ENCODE measurements at places on chromosomes 3 and 15.
A peak's percentile ranks its signal among the peaks of the same experiment; 100 is the strongest.

- no peaks in the 10 kb centered on the region for H3K4me1 ChIP-seq
- no peak for DNase-seq
- no peaks in the 10 kb centered on the region for H3K36me3 ChIP-seq
- H3K27me3 ChIP-seq, result no peaks in the 10 kb centered on the region
These were observed 134.2 kb upstream of the RAD18 start for GRCh38 chr3:9097495-9097894.

DNA sequence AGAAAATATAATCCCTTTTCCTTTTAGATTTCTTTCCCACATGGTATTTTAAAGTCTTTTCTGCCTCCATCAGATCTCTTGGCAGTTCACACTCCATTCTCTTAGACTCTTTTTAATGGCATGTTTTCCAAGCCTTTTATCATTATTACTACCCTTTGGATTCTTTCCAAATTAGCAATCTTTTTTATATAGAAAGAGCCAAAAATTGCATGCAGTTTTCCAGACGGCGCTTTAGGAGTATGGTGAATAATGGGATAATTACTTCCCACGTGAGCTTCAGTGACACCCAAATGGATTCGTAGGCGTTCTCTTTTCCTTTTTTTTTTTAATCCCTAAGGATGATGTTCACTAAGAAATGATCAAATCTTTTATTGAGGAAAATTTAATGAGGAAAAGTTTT lies 354.8 kb upstream of the DNAJC19 start:
- H3K27me3 ChIP-seq, result no peaks in the 10 kb centered on the region
- H3K4me3 ChIP-seq, result no peak overlapping the region
- DNase-seq, result no peak
- H3K4me1 ChIP-seq, result no peaks in the 10 kb centered on the region
- no peaks in the 10 kb centered on the region for H3K36me3 ChIP-seq

DNA sequence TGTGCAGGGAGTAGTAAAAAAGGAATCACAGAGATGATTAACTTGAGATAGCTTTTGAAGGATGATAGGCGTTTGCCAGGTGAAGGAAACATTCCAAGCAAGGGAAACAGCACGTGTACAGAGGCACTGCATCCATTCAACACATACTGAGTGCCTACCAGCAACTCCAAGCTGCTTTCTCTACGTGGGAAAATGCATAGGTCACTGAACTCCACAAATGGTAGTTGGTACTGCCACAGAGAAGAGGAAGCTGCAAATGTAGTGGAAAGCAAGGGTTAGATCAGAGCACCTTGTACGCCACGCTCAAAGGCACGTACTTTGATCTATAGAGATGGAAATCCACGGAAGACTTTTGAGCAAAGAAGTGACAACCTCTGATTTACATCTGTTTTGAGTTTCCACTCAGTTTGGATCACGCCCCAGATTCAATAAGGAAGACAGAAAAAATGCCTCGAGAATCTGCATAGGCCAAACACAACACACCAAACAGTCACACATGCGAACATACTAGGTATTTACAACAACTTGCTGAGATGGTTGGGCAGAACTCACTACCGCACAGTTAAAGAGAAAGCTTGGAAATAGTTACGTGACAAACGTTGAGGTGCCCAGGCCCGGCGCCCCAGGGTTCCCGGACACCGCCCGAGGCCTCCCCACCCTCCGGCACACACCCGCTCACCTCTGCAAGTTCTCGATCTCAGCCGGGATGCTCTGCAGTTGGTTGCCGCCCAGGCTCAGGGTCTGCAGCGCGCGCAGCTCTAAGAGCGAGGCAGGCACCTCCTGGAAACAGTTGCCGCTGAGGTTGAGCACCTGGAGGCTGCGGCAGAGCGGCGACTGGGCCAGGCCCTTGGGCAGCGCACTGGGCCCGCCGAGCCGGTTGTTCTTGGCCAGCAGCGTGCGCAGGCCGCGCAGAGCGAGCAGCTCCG lies 826 bp downstream of the LRRC58 start:
- H3K27ac ChIP-seq, result peak overlapping the region; percentile 94
- H3K4me3 ChIP-seq, result peak overlapping the region; percentile 89
- DNase-seq, result no peak
- no peaks in the 10 kb centered on the region for H3K27me3 ChIP-seq

GRCh38 chr3:65478551-65479500 lies 559.9 kb downstream of the MAGI1 start:
- no peaks in the 10 kb centered on the region for H3K27me3 ChIP-seq
- H3K36me3 ChIP-seq, result no peaks in the 10 kb centered on the region
- H3K27ac ChIP-seq, result no peak overlapping the region
- no peak for DNase-seq
- peaks cover 20% of the 10 kb centered on the region for H3K4me1 ChIP-seq
- no peak overlapping the region for H3K4me3 ChIP-seq

DNA sequence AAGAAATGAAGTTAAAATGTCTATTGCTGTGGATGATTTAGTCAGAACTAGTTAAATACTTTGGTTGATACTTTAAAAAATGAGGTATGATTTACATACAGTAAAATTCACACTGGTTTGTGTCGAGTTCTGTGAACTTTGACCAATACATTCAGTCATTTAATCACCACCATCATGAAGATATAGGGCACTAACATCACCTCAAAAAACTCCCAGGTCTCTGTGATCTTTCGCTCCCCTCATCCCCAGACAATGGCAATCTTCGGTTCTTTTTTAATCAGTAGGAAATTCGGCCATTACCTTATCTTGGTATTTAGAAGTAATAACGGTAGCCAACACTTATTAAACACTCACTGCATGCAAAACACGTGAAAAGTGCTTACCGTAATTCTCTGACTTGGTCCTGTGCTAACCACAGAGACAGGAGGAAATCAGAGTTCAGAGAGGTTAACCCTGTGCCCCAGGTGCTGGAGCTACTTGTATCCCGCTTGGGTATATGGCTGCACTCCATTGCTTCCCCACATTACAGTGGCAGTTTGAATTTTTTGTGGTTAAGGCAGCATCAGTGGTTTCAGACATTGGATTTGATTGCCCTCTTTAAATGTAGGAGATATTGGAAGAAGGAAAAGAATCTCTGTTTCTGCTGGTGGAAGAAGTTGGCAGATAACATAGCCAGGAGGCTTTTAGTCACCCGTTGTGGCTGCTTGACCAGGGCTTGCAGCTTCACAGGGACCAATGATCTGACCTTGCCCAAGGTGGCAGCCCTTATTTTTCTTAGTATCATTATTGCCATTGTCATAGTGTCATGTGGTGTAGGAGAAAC lies 4.2 kb downstream of the PLCL2 start:
- H3K27ac ChIP-seq, result peak overlapping the region; percentile 51
- H3K4me3 ChIP-seq, result peak overlapping the region; percentile 37
- H3K4me1 ChIP-seq, result peaks cover 78% of the 10 kb centered on the region
- no peaks in the 10 kb centered on the region for H3K36me3 ChIP-seq
- DNase-seq, result no peak

DNA sequence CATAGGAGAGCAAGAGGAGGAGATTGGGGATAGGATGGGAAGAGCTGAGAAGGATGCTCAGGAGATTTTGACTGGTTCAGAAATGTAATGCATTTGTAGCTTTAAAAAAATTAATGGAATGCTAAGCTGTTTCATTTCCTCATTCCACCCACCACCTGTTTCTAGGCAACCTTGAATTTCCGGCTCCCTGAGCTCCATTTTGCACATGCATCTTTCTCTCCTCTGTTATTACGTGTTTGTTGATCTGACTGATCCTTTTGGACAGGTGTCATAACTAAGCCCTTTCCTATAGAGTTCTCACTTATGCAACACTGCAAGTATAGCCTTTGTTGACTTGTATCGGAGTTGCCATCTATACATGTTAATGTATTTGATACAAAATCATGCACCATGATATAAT lies 4.3 kb downstream of the TMPRSS7 start:
- no peaks in the 10 kb centered on the region for H3K36me3 ChIP-seq
- no peaks in the 10 kb centered on the region for H3K27me3 ChIP-seq
- no peak overlapping the region for H3K27ac ChIP-seq

DNA sequence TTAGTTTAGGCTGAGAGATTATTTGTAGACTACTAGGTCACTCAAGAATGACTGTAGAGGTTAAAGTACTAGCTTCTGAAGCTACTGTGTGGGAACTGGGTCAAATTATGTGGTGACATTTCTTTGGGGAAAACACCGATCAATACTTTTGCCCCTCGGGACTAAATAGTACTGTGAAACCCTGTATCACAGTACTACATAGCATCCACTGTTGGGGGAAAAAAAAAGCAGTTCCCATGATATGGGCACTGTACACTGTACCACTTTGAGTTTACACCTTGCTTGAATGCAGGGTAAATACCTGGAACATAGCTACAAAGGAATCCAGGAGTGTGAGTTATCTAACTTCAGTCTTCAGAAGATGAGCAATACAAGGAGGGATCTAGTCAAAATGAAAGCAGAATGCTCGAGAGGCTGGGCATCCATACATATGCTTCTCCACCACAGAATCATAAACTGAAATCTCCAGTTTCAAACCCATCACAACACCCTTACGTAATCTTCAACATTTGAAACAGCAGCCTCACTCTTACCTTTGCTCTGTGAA lies 311.4 kb downstream of the UNC13C start:
- H3K27ac ChIP-seq, result no peak overlapping the region
- no peaks in the 10 kb centered on the region for H3K36me3 ChIP-seq
- no peak overlapping the region for H3K4me3 ChIP-seq
- H3K27me3 ChIP-seq, result no peaks in the 10 kb centered on the region
- H3K4me1 ChIP-seq, result no peaks in the 10 kb centered on the region

DNA sequence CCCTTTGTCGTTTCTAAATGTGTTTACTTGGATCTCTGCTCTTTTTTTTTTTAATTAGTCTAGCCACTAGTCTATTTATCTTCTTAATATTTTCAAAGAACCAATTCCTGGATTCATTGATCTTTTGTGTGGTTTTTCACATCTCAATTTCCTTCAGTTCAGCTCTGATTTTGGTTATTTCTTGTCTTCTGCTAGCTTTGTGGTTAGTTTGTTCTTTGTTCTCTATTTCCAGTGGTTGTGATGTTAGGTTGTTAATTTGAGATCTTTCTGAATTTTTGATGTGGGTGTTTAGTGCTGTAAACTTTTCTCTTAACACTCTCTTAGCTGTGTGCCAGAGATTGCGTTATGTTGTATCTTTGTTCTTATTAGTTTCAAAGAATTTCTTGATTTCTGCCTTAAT lies 446.1 kb downstream of the CNTN4 start:
- H3K27me3 ChIP-seq, result no peaks in the 10 kb centered on the region
- no peak overlapping the region for H3K4me3 ChIP-seq
- no peaks in the 10 kb centered on the region for H3K4me1 ChIP-seq
- no peaks in the 10 kb centered on the region for H3K36me3 ChIP-seq

GRCh38 chr3:5292512-5292911 lies 105.0 kb downstream of the EDEM1 start:
- H3K4me1 ChIP-seq, result no peaks in the 10 kb centered on the region
- H3K36me3 ChIP-seq, result no peaks in the 10 kb centered on the region
- no peak for DNase-seq
- H3K4me3 ChIP-seq, result no peak overlapping the region
- peaks cover 2% of the 10 kb centered on the region for H3K27me3 ChIP-seq

DNA sequence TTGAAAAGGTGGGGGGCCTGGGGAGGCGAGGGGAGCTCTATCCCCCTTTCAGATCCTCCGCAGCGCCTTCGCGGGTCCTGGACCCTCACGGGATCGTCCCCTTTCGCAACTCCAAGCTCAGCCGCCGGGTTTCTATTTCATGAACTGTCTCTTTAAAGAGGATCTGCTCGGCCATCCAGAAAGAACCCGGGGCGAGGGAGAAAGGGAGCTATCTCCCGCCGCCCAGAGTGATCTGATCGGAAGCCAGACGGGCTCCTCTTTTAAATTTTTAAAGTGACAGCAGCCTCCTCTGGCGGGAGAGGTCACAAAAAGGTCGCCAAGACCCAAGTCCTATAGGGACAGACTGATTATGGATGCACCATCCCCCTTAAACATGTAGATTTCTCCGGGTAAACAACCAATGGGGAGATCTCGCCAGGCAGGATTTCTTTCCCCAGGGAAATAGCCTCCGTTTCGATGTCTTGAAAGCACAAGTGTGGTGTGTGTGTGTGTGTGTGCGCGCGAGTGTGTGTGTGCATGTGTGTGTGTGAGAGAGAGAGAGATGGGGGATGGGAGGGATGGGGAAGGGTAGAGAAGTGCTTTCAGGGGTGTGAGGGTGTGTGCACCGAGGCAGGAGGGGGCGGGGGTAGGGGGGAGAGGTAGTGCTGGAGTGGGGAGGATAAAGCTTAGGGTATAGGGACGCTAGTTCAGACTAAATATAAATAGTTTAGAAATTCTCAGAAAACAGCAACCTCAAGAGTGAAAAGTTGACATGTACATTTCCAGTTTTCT lies 516.1 kb downstream of the MECOM start:
- H3K27ac ChIP-seq, result peak overlapping the region; percentile 62
- H3K4me3 ChIP-seq, result peak overlapping the region; percentile 67
- peaks cover 12% of the 10 kb centered on the region for H3K27me3 ChIP-seq
- peak; percentile 13 for DNase-seq

DNA sequence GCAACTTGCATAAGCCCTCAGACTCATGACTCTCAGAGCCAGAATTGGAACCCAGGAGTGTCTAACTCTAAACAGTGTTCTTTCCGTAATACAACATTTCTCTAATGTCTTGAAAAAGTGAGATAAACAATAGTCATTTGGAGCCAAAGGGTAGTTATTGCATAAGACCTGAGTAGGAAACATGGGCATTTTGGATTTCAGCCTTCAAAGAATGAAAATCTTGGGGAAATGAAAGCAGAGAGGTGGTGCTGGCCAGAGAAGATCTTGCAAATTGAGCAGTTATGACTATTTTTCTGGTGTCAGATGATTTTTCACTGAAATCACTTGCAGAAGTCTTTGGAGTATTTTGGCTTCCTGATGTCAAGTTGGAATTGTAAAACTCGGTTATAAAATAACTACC lies 379.4 kb downstream of the DIPK2A start:
- no peaks in the 10 kb centered on the region for H3K4me1 ChIP-seq
- H3K36me3 ChIP-seq, result no peaks in the 10 kb centered on the region
- DNase-seq, result no peak
- no peaks in the 10 kb centered on the region for H3K27me3 ChIP-seq
- no peak overlapping the region for H3K27ac ChIP-seq
- H3K4me3 ChIP-seq, result no peak overlapping the region

GRCh38 chr3:176623468-176624150 lies 573.7 kb downstream of the TBL1XR1 start:
- H3K4me1 ChIP-seq, result no peaks in the 10 kb centered on the region
- H3K36me3 ChIP-seq, result no peaks in the 10 kb centered on the region
- H3K4me3 ChIP-seq, result no peak overlapping the region
- no peak overlapping the region for H3K27ac ChIP-seq
- H3K27me3 ChIP-seq, result no peaks in the 10 kb centered on the region
- DNase-seq, result no peak

GRCh38 chr3:28841441-28841840 lies 439.4 kb upstream of the RBMS3 start:
- DNase-seq, result no peak
- peaks cover 4% of the 10 kb centered on the region for H3K4me1 ChIP-seq
- no peak overlapping the region for H3K4me3 ChIP-seq
- no peak overlapping the region for H3K27ac ChIP-seq

GRCh38 chr15:77013776-77014131 lies 18.8 kb downstream of the PSTPIP1 start:
- H3K4me1 ChIP-seq, result no peaks in the 10 kb centered on the region
- H3K27ac ChIP-seq, result no peak overlapping the region

GRCh38 chr3:100333970-100334487 lies 528 bp upstream of the NIT2 start:
- peak overlapping the region; percentile 92 for H3K27ac ChIP-seq
- peaks cover 8% of the 10 kb centered on the region for H3K4me1 ChIP-seq
- H3K36me3 ChIP-seq, result peaks cover 4% of the 10 kb centered on the region
